ENCODE measurements at places on chromosomes 12 and 14. TPM values are rescaled to one million over a fixed set of nuclear protein-coding genes. Genes with fewer than 3 reads are reported as not detected.

Gene CLEC4C
- not detected for total RNA-seq

Gene CLBA1
- total RNA-seq, result 2.9 TPM

Gene SMIM41
- total RNA-seq, result not detected

Gene SLC25A21
- not detected for total RNA-seq

Gene PIWIL1
- not detected for total RNA-seq

Gene EPYC
- not detected for total RNA-seq

Gene INSM2
- not detected for total RNA-seq

Gene CFAP251
- total RNA-seq, result 0.78 TPM

Gene CLMN
- 0.71 TPM for total RNA-seq

Gene EML5
- 3.6 TPM for total RNA-seq

Gene PTMS
- 29.4 TPM for total RNA-seq

Gene GRIN2B
- not detected for total RNA-seq

- DNase-seq, result no peak
Observed at GRCh38 chr14:65880507-65880906, 468.0 kb downstream of the FUT8 start.

- no peak for DNase-seq
Observed at GRCh38 chr14:57275023-57275664, 6.4 kb downstream of the AP5M1 start.

DNA sequence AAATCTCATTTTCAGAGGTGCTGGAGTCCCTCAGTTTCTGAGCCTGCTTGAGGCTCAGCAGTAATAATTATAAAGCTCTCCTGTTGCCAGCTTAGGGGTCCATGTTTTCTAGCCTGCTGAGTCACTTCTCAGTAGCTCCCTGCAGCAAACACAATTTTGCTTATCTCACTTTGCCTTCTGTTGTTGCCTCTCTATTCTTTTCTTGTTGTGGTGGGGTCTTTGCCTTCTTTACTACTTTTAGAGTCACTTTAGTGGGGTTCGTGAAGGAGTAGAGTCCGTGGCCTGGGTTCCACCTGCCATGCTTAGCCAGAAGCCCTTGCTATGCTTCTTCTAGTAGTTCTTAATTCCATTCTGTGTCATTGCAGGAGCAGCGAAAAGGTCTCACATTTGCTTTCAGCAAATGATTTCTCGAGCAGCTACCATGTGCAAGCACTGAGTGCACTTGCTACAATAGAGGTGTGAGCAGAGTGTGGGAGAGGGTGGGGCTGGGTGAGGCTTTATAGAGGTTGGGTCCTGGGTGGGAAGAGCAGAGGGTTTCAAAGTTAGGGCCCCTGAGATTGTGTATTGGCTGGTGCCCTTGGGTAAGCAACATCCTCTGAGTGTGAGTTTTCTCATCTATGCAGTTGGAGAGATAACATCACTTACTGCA lies 114.3 kb downstream of the ADCK1 start:
- no peak for DNase-seq

- DNase-seq, result no peak
Observed at GRCh38 chr14:69763761-69764510, 3.0 kb upstream of the SRSF5 start.

DNA sequence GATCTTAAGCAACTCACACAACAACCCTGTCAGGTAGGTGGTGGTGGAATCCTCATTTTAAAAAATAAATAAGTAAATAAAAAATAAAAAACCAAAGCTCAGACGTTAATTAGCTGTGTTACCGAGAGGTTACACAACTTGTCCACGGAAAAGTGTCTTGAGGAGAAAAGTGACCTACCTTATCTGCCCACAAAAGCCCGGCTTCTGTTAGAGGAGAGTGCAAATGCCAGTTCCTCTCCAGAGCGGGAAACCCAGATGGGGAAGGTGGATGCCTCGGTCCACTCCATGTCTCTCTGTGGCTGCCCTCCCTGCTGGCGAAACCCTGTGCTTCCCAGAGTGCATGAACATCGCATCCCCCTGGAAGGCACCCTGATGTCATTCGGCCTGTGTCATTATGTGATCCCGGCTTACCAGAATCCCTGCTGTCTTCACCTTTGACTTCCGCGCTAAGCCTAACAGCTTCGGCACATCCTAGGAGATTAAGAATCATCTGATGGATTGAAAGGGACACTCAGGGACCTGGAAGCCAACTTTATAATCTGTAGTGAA lies 6.4 kb downstream of the MLXIP start:
- DNase-seq, result no peak

DNA sequence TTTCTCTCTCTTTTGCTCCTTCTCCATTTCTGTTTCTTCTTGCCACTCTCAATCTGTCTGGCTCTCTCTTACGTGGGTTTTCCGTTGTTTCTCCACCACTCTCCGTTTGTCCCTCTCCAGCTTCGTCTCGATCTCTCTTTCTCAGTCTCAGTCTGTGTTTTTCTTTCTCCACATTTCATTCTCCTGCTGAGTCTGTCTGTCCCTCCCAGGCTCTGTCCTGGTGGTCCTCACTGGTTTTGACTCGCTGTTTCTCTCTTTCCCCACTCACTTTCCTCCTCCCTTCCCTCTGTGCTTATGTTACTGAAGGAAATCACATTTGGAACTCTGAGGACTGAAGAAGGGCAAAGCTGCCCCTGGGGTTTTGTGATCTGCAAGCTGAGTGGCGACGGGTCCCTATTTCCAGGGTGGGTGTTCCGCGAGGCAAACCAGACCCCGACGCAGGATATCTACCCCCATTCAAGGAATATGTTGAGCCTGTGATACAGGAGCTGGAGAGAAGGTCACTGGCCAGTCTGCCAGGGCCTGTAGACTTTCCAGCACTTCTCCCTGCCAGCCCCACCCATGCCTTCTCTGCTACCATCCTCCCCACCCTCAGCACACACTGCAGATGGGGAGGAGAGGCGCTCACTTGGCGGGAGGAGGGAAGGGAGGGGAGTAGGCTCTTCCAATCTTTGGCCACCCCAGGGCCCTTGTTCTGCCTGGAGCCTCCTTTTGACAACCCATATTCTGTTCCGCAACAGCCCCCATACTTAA lies 102.7 kb upstream of the MAP1LC3B2 start:
- no peak for DNase-seq

DNA sequence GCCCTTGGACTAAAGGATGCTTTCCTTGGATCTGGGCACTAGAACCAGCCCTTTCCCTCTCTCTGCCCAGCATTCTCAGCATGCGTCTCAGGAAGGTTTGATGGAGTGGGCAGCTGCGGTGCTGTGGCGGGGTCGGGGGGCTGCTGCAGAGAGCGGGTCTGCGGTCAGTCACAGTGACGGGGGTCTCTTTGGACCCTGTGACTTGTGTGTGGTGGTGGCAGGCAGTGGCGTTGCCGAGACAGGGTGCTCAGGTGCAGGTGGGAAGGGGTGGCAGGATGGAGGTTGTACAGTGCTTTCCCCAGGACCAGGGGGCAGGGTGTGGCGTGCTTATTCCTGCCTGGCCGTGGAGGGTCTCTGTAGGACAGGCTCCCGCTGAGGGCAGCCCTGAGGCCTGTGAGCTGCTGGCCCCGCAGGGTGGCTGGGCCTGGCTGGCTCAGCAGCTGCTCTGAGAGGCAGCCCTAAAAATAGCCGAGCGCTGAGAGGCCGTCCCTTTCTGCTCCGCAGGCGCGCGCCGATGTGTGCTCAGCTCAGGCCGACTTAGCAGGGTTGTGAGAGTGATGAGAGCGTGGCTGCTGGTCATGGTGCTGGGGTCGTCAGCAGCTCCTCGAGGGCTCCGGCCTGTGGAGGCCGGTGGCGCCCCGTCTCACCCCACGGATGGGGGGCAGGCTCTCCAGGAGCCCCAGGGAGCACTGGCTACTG lies 9.7 kb downstream of the PACS2 start:
- no peak for DNase-seq

- DNase-seq, result no peak
Observed at GRCh38 chr12:76455582-76456345, 103.8 kb downstream of the OSBPL8 start.

GRCh38 chr14:100065111-100065871 lies at the start of gene EVL:
Gene EVL, plus strand, starts transcription at chr14:100065422. Its CDS starts 79 bp downstream, at chr14:100065501.
- DNase-seq, result peak; percentile 84

DNA sequence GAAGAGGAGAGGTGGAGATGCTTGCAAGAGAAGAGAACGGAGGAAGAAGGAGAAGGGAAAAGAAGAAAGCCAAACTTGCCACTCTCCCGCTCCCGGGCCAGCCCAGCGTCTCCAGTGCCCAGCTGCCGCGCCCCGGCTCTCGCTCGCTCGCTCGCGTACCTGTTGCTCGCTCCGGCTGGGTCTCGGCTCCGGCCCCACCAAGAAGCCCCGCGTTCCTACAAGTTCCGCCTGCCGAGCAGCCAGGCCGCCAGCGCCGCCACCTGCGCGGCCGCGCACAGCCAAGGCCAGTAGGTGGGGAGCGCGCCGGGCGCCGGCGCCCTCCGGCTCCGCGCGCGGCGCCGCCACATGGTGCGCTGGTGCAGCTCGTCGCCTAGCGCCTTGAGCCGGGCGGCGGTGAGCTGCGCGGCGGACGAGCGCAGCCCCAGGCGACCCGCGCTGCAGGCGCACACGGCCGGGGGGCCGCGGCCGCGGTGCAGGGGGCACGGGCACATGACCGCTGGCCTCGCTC lies 370 bp downstream of the HRK start:
- DNase-seq, result no peak

GRCh38 chr14:73293782-73294781 lies 56.8 kb downstream of the PAPLN start:
- DNase-seq, result no peak

DNA sequence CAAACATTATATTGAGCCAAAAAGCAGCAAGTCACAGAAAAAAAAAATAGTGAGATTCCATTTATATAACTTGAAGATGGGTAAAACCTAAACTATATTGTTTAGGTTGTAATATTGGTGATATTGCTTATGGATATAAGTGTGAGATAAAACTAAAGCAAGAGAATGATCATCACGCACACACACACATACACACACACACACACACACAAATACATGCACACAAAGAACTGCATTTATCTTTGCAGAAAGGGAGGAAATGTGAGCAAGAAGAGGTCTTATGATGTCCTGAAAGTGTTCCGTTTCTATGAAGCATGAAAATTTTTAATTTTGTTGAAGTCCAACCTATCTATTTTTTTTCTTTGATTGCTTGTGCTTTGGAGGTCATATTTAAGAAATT lies 16.4 kb upstream of the AMN1 start:
- no peak for DNase-seq

DNA sequence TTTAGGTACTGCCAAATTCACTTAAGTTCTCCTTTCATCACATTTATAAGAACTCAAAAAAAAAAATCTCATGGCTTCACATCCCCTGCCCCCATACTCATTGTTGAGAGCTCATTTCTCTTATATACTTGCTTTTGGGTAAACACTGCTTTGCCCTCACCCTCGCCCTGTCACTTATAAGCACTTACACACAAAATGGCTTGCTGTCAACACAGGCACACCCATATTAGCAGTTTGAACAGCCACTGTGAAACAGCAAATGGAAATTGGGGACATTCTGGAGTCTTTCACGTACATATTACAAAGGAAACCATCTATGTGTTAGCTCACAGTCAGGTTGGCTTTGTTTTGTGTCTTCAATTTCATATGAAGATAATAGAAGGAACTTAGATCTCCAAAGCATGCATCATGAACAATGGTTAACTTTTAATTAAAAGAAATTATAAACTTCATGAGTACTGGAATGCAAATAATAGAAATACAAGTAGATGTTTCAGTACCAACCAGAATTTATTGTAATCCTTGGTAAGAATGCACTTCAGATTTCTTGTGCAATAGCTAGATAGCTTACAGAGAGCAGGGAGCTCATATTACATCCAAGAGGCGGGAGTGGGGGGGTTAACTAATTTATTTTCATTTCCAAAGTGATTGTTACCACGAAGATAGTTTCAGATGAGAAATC lies 272.2 kb downstream of the ALG10B start:
- DNase-seq, result no peak

- DNase-seq, result no peak
Observed at GRCh38 chr12:121248622-121249021, 38.7 kb downstream of the P2RX4 start.

All from activated T-cell treated with anti-CD3 and anti-CD28 coated beads, Interleukin-2, amount 50 U/mL, for 4 hours (primary cell).